ENCODE measurements at places on chromosomes 6 and 20.

- no peaks in the 10 kb centered on the region for H3K27me3 ChIP-seq
- no peak for DNase-seq
- peak overlapping the region; percentile 45 for H3K27ac ChIP-seq
- no peaks in the 10 kb centered on the region for H3K36me3 ChIP-seq
- H3K4me3 ChIP-seq = no peak overlapping the region
Observed at GRCh38 chr6:140572129-140572528, 1197.7 kb upstream of the CITED2 start.

DNA sequence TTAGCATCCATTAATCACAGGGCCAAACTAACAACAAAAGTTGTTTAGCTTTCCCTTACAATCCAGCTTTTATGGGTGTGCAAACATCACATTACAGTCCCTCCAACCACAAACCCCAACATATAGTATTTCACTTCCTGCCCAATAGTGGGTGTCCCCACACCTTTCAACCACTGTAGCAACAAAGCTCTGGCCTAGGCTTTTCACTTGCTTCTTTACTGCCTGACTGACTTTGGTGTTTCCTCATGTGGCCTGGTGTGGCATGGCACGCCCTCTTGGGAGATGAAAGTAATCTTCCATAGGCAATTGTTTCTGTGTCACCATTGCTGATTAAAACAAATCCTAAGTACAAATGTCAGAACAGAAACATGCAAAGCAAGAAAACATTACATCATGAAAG is 46.3 kb downstream of the MCM8 start:
- no peaks in the 10 kb centered on the region for H3K36me3 ChIP-seq
- H3K27ac ChIP-seq = no peak overlapping the region
- H3K4me3 ChIP-seq = no peak overlapping the region
- H3K4me1 ChIP-seq = no peaks in the 10 kb centered on the region
- no peaks in the 10 kb centered on the region for H3K27me3 ChIP-seq
- DNase-seq = no peak

GRCh38 chr6:41066867-41067304 is 5.3 kb downstream of the OARD1 start:
- H3K27me3 ChIP-seq = no peaks in the 10 kb centered on the region
- H3K4me1 ChIP-seq = peaks cover 8% of the 10 kb centered on the region
- peak; percentile 79 for DNase-seq
- H3K27ac ChIP-seq = no peak overlapping the region
- no peak overlapping the region for H3K4me3 ChIP-seq
- peaks cover 25% of the 10 kb centered on the region for H3K36me3 ChIP-seq

DNA sequence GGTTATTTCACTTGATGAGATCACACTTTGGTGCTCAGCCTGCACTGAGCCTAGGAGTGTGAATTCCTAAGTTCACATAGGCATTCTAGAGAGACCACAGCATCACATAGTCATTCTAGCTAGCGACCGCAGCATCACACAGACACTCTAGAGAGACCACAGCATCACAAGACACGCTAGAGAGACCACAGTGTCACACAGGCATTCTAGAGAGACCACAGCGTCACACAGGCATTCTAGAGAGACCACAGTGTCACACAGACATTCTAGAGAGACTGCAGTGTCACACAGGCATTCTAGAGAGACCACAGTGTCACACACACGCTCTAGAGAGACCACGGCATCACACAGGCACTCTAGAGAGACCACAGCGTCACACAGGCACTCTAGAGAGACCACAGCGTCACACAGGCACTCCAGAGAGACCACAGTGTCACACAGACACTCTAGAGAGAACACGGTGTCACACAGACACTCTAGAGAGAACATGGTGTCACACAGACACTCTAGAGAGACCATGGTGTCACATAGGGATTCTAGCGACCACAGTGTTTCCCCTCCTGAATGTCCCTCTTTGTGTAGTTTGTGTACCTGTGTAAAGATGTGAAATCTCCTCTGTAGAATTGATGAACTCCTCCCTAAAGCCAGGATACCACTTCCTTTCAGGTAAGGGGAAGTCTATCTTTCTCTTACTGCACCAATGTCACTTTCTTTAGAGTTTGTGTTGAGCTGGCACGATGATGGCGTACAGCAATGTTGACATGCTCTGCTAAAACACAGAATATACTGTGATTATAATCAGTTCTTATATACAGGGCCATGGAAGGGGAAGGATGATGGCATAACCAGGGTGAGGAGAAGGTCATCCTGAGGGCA is 169.4 kb downstream of the ZDHHC14 start:
- H3K4me3 ChIP-seq = no peak overlapping the region
- DNase-seq = peak; percentile 6
- H3K4me1 ChIP-seq = no peaks in the 10 kb centered on the region
- no peak overlapping the region for H3K27ac ChIP-seq
- no peaks in the 10 kb centered on the region for H3K36me3 ChIP-seq

DNA sequence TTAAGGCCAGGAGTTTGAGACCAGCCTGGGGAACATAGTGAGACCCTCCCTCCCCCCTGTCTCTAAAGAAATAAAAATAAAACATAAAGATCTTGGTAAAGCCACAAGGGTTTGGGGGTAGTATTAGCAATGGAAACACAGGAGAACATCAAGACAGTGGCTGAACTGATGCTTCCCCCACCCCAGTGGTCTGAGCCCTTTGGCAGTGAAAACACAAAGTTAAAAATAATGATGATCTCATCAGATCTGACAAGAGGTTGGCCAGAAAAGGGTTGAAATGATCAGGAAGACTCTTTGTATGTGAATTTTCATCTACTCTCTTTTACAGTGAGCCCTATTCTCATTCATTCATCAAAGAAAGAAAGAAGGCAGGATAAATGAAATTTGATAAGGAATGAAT is 93.7 kb downstream of the KCNB1 start:
- H3K27ac ChIP-seq = no peak overlapping the region
- no peaks in the 10 kb centered on the region for H3K27me3 ChIP-seq
- no peak overlapping the region for H3K4me3 ChIP-seq
- H3K36me3 ChIP-seq = no peaks in the 10 kb centered on the region

DNA sequence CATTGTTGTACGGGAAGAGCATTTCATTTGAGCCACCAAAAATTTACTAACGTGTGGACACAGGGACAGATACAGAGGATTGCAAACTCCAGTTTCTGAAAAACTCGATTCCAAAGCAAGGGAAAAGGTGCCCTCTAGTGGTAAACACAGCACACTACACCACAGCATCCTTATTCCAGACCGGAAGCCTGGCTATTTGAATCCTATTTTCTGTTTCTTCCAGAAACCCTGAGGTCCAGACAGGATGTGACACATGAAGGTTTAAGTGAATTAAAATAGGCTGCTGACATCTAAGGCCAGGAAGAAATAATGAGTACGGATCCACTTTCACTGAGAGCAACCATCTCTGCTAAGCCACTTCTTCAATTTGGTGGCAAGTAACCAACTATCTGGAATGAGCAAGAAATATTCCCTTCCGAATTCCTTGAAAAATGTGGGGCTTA is 31.8 kb upstream of the GMPR start:
- H3K36me3 ChIP-seq = no peaks in the 10 kb centered on the region
- H3K27me3 ChIP-seq = no peaks in the 10 kb centered on the region
- no peak overlapping the region for H3K4me3 ChIP-seq
- peak overlapping the region; percentile 5 for H3K27ac ChIP-seq

- H3K4me1 ChIP-seq = peaks cover 34% of the 10 kb centered on the region
- peaks cover 9% of the 10 kb centered on the region for H3K36me3 ChIP-seq
- DNase-seq = no peak
Observed at GRCh38 chr20:50133474-50134217, 19.9 kb downstream of the PEDS1 start.

- peak overlapping the region; percentile 97 for H3K27ac ChIP-seq
- H3K4me1 ChIP-seq = peaks cover 44% of the 10 kb centered on the region
- H3K4me3 ChIP-seq = peak overlapping the region; percentile 39
- no peaks in the 10 kb centered on the region for H3K27me3 ChIP-seq
- no peak for DNase-seq
Observed at GRCh38 chr20:23086931-23087411, 847 bp upstream of the CD93 start.

DNA sequence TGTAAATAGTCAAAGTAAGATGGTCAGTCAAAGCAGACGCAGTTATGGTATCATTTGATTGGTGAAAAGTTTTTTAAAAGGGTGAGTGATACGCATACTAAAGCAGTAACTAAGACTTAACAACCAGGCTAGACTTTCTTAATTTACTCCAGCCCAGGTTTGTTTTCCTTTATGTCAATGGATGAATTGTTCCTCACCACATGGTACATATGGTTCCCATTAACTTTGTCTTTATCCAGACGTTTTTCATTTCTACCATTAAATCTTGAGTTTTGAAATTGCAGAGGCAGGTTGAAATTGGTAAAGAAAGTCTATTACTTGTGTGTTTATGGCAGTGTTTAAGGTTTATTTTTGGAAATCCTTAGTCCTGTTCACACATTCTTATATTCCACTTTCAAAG is 98.5 kb upstream of the SCGN start:
- peaks cover 4% of the 10 kb centered on the region for H3K36me3 ChIP-seq
- H3K27ac ChIP-seq = no peak overlapping the region

DNA sequence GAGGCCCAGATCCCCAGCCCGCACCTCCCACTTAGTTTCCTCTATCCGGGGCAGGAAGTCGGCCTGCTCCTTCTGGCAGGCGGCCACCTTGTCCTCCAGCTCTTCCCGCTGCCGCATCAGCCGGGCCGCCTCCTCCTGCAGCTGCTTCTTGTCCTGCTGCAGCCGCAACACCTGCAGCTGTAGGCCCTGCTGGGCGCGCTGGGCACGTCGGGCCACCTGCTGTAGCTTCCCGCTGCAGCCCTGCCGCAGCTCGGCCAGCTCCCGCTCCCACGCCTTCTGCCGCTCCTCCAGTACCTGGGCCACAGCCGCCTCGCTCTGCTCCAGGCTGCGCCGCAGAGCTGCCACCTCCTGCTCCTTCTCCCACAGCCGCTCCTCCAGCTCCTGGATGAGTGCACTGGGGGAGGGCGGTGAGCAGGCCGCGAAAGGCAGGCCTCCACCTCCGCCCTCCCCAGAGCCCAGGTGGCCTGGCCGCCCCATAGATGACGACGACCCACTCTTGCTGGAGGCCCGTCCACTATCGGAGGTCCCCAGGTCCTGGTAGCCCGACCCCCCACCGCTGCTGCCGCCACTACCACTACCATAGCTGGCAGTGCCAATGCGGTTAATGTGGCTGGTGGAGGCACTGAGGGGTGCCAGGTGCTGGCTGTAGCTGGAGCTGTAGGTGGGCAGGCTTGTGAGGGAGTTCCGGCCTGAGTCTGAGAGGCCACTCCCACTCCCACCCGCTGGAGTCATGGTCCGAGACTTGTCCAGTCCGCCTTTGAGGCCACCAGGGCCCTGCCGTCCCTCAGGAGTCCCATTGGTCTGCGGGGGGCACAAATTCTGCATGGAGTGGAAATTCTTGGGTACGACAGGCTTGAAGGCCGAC is 6.0 kb upstream of the FASTKD5 start:
- no peaks in the 10 kb centered on the region for H3K36me3 ChIP-seq
- DNase-seq = peak; percentile 44
- H3K4me3 ChIP-seq = no peak overlapping the region
- no peaks in the 10 kb centered on the region for H3K27me3 ChIP-seq
- no peak overlapping the region for H3K27ac ChIP-seq

GRCh38 chr6:35178932-35179832 is 34.6 kb upstream of the SCUBE3 start:
- H3K4me1 ChIP-seq = peaks cover 35% of the 10 kb centered on the region
- no peaks in the 10 kb centered on the region for H3K27me3 ChIP-seq
- no peak overlapping the region for H3K4me3 ChIP-seq
- H3K27ac ChIP-seq = peak overlapping the region; percentile 93
- H3K36me3 ChIP-seq = no peaks in the 10 kb centered on the region

DNA sequence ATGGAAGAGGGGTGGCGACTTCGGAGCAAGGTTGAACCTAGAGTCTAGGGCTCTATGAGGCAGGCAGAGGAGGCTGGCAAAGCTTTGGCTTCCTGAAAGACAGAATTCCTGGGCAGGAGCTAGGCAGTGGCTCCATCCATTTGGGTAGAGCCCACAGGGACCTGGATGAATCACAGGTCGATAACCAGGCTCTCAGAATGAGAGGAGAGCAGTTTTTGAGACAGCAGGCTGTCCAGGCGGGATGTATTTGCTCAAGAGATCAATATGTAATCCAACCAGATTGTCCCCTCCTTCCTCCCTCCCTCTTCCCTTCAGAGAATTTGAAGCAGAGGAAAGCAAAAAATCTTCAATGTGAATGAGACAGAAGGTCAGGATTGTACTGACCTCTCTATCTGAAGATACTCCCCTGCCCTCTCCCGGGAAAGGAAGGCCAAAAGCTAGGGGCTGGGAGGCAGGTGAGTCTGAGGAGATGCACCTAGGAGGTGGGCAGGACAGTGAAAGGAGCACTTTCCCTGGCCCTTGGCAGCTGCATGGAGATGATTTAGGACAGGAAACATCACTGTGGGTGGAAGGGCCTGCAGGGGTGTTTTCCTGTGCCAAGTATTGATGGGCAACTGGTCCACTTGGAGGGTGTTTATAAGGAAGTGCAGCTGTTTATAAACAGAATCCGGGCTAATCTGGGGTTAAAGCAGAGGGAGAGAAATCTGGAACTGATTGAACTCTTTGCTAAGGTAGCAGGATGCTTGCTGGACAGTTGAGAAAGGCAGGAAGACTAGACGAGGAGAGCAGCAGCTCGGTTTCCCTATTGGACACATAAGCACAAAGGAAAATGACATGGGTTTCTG is 212.4 kb upstream of the LRFN2 start:
- no peaks in the 10 kb centered on the region for H3K27me3 ChIP-seq
- no peaks in the 10 kb centered on the region for H3K36me3 ChIP-seq
- DNase-seq = peak; percentile 32
- H3K4me3 ChIP-seq = no peak overlapping the region
- no peak overlapping the region for H3K27ac ChIP-seq
- H3K4me1 ChIP-seq = no peaks in the 10 kb centered on the region

Measured in tibial artery (tissue), 4 donors.